ENCODE measurements at places on chromosomes 16 and 17.

- DNase-seq, result no peak
Measured at GRCh38 chr17:72421128-72422092, 300.6 kb downstream of the SOX9 start.

DNA sequence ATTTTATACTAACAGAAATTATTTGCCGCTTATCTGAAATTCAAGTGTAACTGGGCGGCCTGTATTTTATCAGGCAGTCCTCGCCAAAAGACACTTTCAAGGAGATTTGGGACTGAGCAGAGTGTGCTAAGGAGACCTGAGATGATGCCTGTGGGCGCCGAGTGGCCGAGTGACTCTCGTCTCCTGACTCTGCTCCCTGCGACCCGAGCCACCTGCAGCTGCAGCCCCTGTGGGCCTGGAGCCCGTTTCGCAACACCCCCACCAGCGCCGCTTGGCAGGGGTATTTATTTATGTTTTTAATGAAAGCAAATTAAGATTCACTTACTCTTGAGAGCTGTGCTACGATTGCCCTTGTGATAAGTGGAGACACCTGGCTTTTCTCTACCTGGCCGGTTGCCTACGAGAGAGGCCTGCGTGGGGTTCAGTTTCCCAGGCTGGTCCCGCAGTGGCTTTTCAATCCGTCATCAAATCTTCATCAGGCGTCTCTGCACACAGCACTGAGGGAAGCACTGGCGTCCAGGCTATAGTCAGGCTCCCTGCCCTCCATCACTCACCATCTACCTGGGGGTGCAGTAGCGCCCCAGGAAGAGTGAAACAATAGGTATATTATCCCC is 124.0 kb downstream of the SEC14L1 start:
- DNase-seq, result no peak

GRCh38 chr17:1939981-1940809 is 84.9 kb downstream of the RTN4RL1 start:
- DNase-seq, result no peak

- peak; percentile 68 for DNase-seq
Measured at GRCh38 chr17:82674656-82675475, 23.6 kb downstream of the RAB40B start.

DNA sequence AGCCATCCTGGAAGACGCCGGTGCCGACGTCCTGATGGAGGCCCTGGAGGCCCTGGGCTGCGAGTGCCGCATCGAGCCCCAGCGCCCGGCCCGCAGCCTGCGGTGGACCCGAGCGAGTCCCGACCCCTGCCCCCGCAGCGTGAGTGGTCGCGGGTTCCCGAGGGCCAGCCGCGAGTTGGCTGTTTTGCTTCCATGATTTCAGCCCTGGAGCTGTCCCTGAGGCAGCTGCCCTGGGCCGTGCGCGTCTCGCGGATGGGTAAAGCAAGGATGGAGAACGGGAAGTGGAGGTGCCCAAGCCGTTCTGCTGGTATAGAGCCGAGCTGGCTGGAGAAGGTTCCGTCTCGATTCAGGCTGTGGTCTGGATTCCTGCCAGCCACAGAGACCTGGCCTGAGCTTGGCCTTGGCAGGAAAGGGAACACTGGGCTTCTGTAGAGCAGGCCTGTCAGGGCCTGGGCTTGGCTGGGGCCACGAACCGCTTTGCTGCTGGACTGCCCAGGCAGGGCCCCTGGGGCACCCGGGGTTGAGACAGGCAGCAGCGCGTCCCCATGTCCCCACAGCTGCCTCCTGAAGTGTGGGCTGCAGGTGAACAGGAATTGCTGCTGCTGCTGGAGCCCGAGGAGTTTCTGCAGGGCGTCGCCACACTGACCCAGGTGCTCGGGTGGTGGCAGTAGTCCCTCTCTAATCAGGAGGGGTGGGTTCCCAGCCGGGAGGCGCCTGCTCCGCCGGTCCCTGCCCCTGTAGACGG is 941 bp upstream of the MRPS34 start:
- no peak for DNase-seq

DNA sequence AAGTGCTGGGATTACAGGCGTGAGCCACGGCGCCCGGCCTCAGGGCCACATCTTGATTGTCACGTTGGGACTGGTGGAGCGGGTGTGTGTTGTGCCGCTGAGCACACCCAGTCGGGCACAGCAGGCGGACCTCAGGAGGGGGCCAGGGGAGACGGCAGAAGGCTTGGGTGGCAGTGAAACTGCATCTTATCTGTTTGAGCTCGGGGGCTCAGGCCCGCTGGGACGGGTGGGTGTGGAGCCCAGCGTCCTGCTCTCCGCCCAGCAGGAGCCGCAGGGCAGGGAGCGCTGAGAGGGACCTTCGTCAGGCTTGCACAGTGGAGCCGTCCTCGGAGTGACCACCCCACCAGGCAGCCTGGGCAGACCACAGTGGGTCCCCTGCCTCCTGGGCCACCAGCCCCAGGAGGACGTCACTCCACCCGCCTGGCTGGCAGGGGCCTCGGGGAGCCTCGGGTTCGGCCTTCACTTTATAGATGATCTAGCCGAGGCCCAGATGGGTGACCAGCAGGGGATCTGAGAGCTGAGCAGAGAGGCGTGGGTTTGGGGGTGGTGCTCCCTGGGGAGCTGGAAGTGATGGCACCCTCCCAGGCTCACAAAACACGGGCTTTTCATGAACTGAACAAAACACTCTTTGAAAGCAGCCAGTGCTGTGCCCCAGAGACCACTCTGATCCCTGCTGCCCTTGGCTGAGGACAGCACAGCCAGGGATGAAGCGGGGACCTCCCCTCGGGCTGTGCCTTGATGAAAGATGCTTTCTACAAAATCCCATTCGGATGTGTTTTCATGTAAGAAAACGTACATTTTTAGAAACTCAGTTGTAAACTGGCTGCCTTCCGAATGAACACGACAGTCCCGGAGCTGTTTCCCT is 181.1 kb downstream of the SEC14L1 start:
- DNase-seq, result peak; percentile 31

Measured in hippocampal formation (tissue), 2 donors.